ENCODE measurements at places on chromosomes 6 and 20.

DNA sequence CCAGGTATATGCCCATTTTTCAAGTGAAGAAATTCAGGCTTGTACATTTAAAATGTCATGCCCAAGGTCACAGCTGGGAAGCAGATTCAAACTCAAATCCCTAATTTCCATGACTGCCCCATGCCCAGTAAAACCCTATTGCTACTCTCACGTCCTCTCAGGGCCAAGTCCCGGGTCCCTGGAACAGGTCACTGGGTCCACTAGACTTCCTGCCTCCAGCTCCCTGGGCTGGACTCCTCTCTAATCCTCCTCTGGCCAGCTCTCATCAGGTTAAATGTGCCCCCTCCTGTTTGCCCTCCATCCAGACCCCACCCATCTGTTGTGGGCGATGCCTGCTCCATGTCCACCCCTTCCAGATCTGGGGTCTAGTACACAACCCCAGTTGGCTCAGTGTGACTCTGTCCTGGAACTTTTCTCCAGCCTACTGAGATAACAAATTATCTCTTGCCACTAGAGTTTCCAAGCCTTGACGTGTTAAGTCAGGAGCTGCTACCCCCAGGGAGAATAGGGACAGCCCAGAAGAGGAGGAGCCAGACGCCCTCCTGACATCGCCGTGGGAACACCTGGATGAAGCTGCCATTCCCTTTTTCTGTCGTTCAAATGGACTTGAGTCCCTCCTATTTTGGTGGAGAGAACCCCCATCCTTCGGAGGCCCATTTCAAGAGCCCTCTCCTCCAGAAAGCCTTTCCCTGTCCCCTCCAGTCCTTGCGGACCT lies 3.7 kb upstream of the SPDEF start:
- DNase-seq: no peak

DNA sequence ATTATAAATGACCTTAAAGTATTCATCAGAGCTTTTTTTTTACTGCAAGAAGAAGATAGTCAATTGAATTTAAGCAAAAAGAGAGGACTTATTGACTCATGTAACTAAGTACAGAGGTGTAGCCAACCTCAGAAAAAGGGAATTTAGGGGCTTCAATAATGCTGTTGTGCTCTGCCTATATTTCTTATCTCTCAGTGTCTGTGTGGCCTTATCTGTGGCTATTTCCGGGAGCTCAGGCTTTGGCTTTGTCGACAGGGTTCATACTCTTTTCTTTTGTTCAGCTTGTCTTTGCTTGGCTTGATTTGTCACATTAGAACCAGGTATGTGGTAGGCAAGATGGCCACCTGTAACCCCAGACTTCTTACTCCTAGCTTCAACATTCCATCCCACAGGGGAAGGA lies 38.6 kb upstream of the FABP7 start:
- DNase-seq: no peak

DNA sequence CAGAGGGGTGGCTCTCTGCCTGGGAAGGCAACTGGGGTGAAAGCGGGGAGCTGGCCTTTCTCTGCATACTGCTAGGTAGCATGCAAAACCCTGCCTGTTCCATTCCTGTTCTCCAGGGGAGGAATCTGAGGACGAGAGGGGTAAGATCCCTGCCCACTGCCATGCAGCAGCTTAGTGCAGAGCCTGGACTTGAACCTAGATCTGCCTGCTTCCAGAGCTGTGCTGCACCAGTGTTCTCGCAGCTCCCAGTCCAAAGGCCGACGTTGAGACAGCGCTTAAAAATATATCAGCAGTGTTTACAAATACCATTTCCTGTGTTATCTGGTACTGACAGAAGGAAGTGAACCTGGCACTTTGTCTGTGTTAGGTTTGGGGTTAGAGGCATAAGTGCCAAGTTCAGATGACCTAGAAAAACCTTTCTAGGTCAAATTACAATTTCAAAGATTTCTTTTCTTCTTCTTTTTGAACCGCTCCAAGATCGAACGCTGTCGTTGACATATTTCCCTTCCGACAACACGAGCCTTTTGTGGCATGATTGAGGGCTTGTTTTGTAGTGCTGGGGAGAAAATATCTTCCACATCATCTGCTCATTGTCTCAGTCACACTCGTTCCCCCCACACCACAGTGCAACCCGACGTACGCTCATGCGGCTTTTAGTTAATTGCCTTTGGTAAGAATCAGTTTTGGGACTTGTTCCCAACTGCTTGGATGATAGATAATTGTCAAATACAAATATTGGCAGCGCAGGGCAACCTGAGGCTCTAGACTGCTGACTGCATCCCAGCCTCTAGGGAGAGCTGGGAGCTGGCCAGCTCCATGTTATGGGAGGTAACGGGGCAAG lies 44.6 kb downstream of the TOX2 start:
- DNase-seq: no peak

- no peak for DNase-seq
Observed at GRCh38 chr20:63061051-63061770, 54.4 kb upstream of the BHLHE23 start.

DNA sequence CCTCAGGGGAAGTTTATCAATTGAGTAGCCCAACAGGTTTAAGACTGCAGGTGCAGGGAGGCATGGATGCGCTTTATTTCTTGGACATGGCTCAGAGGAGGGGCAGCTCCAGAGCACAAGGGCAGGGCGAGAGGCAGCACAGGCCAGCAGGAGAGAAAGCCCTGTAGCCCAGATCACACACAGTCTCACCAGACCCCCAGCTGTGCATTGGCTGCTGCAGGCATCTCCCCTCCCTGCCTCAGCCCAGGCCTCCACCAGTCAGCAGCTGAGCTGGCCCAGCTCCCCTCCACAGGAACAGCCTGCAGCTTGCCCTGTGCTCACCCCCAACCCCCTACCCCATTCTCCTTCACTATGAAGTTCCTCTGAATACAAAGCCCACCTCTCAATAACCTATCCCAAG lies 24.7 kb downstream of the MRPL14 start:
- no peak for DNase-seq

DNA sequence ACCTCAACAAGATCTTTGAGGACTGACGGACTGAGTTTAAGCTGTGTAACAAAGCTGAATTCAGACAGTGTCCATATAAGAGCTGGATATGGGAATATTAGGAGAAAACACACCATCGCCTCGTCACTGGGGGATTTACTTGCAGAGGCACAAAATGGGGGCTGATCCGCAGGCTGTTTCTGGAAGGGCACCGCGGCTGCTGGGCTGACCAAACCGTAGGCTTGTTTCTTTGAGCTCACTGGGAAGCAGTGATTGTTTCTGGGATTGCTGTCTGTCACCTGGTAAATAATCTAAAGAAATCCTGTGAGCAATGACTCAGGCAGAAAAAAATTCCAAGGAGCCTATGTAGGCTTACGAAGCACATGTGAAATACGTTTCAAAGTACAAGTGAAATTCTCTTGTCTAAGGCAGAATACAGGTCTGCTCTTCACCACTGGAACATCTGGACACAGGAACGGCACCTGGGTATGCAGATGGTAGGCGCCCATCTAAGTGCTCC lies 63.9 kb upstream of the MPC1 start:
- no peak for DNase-seq

- DNase-seq: no peak
Observed at GRCh38 chr6:53494076-53494475, 50.8 kb downstream of the GCLC start.

GRCh38 chr6:160036331-160036695 lies 67.4 kb downstream of the IGF2R start:
- no peak for DNase-seq

DNA sequence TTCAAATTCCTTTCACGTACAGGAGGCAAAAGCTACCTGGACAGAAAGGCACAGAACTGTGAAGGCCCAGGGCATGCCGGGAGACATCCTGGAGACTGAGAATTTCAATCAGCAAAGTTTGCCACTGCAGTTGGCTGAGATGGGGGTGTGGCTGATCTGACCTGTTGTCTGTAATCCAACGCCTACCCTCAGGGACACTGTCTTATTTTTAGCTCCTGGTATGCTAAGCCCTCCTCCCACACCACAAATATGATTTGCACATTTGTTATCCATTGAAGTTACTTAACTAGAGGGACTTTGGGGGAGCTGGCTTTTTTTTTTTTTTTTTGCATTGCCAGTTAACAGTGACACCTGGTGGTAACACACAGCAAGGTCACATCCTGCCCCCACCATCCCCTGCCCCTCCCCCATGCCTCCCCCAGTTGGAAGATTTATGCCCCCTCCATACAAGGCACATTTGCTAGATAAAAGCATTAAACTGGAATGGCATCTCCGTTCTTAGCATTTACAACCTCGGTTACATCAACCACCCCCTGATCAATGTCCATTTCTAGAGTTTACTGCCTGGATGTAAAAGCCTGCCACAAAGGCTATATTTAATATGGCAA lies 40.4 kb downstream of the TTI1 start:
- DNase-seq: peak; percentile 85

- no peak for DNase-seq
Observed at GRCh38 chr6:129115471-129115870, 232.5 kb downstream of the LAMA2 start.

DNA sequence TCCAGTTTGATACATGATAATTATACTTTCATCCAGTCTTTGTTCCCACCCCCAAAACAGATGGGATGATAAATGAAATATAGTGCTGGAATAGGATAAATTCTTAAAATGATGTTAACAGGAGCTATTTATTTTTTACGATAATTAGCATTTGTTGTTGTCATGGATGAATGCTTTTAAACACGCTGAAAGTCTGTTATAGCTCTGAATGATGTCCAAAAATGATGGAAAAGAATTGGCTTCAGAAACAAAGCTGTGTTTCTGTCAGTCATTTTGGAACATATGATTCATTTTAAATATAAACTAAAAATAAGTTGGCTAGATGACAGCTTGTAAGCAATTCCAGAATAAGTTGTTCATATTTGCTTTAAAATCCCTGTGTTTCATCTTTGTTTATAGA lies 237.4 kb downstream of the GRIK2 start:
- no peak for DNase-seq

DNA sequence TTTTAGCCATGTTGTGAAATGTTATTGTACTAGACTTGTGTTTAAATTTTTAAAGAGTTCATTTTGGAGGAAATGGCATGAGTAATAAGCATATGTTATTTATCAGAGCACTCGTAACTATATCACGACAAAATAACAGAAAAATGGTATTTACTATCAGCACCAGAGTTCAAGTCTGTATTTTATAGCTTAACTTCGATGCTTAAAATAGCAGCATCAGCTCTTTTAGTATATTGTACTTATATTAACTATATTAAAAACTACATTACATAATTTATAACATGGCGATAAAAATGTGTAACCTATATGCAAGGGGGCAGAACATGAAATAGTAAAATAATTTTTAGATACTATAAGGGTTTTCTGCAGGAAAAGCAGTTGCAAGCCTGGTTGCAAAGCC lies 52.9 kb downstream of the ABRACL start:
- DNase-seq: no peak

GRCh38 chr20:32511358-32512046 lies 73.6 kb downstream of the NOL4L start:
- no peak for DNase-seq

DNA sequence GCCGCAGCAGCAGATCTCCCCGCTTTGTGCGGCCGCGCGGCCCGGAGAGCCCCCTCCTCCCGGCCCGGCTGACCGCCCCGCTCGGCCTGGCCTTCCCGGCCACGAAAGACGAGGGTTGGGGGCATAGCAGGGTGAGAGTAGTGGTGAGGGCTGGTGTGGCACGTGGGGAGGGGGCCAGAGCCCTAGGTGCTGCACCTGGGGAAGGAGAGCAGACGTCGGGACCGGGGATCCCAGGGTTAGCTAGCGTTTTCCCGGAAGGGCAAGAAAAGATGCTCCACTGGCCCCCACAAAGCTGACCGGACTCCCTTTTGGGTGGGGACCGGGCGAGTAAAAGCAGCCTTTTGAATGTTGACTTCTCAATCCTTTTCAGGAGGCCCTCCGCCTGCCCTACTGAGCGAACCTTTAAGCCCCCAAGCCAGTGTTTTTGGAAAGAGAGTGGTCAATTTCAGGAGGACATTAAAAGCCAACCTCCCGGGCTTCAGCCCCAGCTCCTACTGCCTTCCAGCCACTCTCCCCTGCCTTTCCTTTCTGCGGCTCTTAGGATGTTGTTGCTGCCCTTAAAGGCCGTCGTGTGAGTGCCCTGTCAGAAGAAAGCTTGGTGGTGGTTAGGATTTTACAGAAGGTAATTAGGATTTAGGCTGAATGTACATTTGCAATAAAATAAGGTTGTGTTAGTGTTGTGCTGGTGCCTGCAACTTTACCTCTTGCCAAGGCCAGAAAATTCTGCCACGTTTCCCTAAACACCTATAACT lies 648 bp upstream of the BACH2 start:
- no peak for DNase-seq

DNA sequence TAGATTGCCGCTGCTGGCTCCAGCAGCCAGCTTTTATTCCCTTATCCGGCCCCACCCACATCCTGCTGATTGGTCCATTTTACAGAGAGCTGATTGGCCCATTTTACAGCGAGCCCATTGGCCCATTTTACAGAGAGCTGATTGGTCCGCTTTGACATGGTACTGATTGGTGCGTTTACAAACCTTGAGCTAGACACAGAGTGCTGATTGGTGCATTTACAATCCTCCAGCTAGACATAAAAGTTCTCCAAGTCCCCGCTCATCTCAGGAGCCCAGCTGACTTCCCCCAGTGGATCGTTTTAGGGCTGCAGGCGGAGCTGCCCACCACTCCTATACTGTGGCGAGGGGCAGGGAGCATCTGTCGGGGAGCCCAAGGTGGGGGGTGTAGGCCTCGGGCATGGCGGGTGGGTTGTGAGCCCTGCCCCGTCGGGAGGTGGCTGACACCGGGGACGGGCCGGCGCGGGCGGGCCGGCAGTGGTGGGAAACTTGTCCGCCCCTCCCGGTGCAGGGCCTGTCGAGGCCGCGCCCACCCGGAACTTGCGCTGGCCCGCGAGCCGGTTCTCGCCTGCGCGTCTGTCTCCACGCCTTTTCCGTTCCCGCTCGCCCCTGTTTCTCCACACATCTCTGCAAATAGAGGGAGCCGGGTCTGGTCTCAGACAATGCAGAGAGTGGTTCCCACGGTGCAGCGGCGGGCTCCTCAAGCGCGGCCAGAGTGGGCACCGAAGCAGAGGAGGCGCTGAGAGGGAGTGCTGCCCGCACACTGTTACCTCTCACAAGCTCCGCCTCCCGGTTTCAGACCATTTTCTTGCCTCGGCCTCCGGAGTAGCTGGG lies 86.1 kb upstream of the STMND1 start:
- no peak for DNase-seq

GRCh38 chr20:4813863-4814695 lies 92.4 kb downstream of the PRND start:
- no peak for DNase-seq

GRCh38 chr6:100988391-100988984 lies 107.4 kb upstream of the ASCC3 start:
- DNase-seq: no peak

- no peak for DNase-seq
Observed at GRCh38 chr6:157536223-157536545, 155.2 kb downstream of the ZDHHC14 start.

DNA sequence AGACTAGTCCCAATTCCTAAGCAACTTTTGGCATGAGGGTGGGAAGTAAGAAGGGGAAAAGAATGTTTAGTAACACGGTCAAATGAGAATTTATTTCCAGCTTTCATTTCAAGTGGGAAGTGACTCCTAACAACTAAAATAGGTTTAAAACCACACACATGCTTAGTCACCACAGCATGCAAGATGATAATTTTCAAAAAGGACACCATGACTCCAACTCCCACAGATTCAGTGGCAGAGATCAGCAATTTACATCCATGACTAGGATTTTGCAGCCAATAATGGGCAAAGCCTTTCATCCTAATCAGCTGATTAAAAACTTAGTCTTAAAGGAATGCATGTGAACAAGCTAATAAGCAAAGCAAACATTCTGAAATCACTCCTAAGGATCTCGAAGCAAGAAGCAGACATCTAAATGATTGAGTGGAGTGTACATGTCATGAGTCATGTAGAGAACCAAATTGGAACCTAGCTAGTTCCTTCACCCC lies 48.1 kb upstream of the GCLC start:
- peak; percentile 41 for DNase-seq

Measured in fibroblast of skin of left quadriceps (primary cell).